NCI-H2081 treated with DMSO at 0.1 percent for 48 hours (cell line): ENCODE measurements at places on chromosomes 12 and 14.

- DNase-seq: no peak
Observed at GRCh38 chr14:45246691-45247090, 6.3 kb downstream of the MIS18BP1 start.

- DNase-seq: no peak
Observed at GRCh38 chr14:64440494-64440893, 24.8 kb upstream of the AKAP5 start.

- no peak for DNase-seq
Observed at GRCh38 chr12:5260591-5261086, 171.3 kb upstream of the NTF3 start.

GRCh38 chr12:77163074-77164038 is 98.0 kb upstream of the E2F7 start:
- no peak for DNase-seq

GRCh38 chr12:93804392-93805179 is 127.4 kb downstream of the CRADD start:
- no peak for DNase-seq

- DNase-seq: no peak
Observed at GRCh38 chr14:23434488-23435222, 805 bp downstream of the MYH7 start.

GRCh38 chr14:57405562-57405961 is 15.2 kb downstream of the NAA30 start:
- DNase-seq: no peak

- no peak for DNase-seq
Observed at GRCh38 chr14:77059276-77059915, 30.9 kb upstream of the IRF2BPL start.

- DNase-seq: peak; percentile 83
Observed at GRCh38 chr12:16347391-16348298, at the start of gene MGST1. TSS of gene MGST1 (plus strand) at chr12:16347645. CDS start at chr12:16354253, 6,608 bp downstream.

DNA sequence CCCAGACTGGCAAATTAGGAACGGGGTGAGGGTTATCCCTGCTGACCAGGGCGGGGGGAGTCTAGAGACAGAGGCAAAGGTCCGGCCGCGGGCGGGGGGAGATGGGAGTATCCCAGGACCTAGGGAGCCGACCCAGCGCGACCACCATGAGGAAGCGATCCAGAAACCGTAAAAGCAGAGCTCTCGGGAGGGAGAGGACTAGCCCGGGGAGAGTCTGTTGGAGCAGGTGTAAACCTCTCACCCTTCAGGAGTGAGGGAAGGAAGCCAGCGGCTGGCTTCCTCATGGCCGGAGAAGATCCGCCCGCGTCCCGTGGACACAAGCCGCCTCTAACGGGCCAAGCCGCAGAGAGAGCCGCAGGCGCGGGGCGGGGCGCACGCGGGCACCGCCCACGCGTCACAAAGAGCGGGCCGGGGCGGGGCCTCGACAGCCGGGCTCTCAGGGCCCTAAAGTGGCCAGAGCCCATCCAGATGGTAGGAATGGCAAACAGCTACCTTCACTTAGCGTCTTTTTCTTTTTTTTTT is at the start of gene ACRBP:
Gene ACRBP, minus strand, starts transcription at position 350 of the 522 bp plus-strand sequence. Its CDS starts 66 bp downstream, at position 284.
- DNase-seq: no peak

- DNase-seq: no peak
Observed at GRCh38 chr12:96522690-96523089, 33.3 kb downstream of the CFAP54 start.

DNA sequence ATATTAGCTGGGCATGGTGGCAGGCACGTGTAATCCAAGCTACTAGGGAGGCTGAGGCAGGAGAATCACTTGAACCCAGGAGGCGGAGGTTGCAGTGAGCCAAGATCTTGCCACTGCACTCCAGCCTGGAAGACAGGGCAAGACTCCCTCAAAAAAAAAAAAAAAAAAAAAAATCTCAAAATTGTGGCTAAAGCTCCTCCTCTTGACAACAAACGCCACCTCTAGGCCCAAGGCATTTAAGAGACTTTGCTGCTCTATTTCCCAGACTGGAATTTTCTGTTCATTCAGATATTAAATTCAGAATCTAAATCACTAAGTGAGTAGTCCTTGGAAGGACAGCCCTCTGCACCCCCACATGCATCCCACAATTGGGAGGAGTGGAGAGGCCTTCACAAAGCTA is 1.4 kb downstream of the ZFYVE1 start:
- DNase-seq: no peak

DNA sequence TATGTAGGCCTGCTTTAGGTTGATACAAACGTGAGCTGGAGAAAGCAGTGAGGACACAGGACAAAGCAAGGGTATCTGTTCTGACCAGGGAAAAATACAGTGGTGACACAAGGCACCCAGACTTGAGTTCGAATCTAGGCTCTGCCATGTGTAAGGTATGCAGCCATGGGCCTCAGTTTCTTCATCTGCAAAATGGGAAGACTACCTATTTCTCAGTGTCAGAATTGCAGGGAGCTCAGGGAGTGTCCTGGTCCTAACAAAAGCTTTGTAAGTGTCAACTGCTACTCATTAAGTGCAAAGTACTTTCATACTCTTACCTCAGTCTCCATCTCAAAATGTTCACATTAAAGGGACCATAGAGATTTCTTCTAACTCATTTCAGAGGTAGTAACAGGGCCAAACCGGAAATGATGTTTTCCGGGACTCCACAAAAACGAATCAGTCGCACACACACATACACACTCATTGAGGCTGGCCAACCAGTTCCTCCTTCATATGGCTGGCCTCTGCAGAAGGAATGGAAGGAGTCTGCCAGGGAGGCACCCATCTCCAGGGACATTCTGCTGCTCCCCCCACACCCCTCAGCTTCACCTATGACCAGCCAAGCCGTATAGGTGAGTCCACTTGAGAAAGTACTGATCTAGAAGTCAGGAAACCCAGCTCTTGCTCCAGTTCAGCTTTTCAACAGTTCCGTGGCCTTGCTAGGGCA is 7.8 kb downstream of the CTDSP2 start:
- no peak for DNase-seq

- no peak for DNase-seq
Observed at GRCh38 chr14:50631408-50631821, 36.7 kb downstream of the SAV1 start.

- no peak for DNase-seq
Observed at GRCh38 chr12:49624921-49625577, 1.7 kb downstream of the PRPF40B start.

GRCh38 chr12:130013771-130014484 is 110.1 kb upstream of the TMEM132D start:
- DNase-seq: no peak

DNA sequence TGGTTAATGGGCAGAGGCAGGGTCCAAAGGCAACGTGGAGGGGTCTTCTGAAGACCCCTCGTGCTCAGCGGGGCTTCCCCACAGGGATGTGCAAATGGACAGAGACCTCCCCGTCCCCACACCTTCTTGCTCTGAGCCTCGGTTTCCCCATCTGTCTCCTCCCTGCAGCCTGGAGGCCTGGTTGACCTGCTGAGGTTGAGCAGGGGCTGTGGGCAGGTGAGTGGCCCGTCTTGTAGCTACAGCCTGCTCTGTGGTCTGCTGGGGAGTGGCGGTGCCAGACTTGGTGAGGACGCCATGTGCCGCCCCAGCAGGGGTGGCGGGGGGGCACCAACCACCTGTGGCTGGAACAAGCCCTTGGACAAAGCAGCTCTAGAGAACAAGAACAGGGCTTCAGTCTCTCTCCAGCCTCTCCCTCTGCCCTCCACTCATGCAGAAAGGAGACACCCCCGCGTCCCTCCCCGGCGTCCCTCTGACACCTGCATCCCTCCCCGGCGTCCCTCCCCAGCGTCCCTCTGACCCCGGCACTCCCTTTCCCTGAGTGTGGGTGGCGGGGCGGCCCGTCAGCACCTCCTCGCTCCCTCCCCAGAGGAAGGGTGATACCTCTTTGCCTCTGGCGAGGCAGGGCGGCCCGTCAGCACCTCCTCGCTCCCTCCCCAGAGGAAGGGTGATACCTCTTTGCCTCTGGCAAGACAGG is 83.7 kb downstream of the NOC4L start:
- no peak for DNase-seq

- DNase-seq: no peak
Observed at GRCh38 chr12:15344561-15344960, 22.3 kb downstream of the PTPRO start.

GRCh38 chr12:25084816-25085215 is 110.1 kb downstream of the DNAI7 start:
- DNase-seq: no peak

GRCh38 chr14:67571275-67571990 is 28.6 kb downstream of the PIGH start:
- DNase-seq: no peak

GRCh38 chr12:82708061-82708879 is 21.6 kb downstream of the TMTC2 start:
- DNase-seq: no peak

DNA sequence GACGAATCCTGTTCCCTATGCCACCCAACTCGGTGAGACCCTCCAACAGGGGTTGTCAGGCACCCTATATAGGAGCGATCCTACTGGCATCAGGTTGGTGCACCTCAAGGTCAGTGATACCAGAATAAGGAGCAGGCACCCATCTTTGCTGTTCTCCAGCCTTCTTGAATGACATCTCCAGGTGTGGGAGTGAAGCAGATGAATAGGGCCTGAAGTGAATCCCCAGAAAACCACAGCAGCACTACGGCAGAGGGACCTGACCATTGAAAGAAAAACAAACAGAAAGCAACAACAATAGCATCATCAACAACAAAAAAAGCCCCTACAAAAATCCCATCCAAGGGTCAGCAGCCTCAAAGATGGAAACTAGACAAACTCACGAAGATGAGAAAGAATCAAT is 445.2 kb upstream of the ATP2B1 start:
- no peak for DNase-seq

DNA sequence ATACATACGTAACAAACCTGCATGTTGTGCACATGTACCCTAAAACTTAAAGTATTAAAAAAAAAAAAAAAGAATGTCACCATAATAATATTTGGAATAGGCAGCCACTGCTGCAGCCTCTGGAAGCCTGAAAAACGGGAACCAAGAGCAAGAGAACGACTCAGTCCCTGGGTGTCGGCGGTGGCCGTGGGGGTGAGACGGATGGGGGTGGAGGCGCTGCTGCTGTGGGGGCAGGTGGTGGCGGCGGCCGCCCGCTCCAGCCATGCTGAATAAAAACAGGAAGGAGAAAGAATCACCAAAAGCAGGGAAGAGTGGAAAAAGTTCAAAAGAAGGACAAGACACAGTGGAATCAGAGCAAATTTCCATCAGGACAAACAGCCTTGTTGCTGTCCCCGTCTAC is 46.9 kb downstream of the ZFYVE21 start:
- no peak for DNase-seq

GRCh38 chr14:71474301-71475265 is 457.6 kb upstream of the RGS6 start:
- peak; percentile 16 for DNase-seq

- no peak for DNase-seq
Observed at GRCh38 chr12:62632411-62632918, 165.8 kb downstream of the MON2 start.

DNA sequence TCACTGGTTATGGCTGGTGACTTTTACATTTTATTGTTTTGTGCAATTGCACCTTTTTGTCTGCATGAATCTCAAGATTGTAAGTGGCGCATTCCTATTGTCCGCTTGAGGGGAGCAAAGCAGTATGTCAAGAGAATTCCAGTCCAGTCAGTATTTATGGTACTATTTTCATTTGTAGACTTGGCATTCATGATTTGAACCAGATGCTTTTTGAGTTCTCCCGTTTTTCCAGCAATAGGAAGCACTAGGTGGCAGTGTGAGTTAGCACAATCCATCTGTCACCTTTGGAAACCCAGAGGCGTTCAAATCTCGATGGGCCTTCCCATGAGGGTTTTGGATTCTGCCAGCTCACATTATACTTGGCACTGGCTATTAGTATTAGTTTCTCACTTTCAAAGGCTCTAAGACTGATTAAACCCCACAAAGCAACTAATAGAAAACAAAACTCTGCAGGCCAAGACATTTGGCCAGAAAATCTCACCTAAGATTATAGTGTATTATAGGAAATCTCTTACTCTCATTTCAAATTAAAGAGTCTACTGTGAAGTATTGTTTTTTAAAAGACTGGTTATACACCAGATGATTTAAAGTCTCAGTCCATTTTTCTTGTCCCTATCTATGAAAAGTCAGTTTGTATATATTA is 2.2 kb downstream of the DACT1 start:
- DNase-seq: peak; percentile 28

DNA sequence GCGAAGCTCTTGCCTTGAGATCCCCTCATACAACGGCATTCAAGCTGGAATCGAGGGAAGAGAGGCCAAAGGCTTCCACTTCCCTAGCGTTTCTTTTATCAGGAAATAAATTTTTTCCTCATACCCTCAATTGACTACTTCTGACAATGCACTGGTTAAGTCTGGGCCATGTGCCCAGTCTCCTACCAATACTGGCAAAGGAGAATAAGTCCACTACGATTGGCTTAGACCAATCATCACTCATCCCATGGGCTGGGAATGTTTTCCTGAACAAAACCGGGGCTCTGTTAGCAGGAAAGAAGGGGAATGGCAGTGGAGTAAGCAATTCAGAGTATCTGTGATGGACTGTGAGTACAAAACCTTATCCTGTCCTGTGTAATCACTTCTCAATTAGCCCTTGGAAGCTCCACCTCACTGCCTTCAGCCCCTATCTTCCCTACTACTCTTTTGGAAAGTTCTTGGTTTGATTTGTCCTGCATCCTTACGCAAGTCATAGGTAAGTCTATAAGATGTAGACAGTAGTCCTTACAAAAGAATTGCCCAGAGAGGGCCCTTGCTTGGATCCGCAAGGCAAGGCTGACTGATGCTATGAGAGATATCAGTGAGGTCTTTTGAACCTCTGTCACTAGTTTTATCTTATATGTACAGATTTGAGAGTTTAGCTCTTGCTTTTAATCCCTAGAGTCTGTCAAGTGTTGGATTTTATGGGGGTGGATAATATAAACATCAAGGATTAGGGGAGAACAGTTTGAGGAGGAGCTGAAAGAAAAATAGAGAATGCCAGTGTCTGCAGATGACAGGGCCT is 36.3 kb upstream of the CDK17 start:
- DNase-seq: no peak

DNA sequence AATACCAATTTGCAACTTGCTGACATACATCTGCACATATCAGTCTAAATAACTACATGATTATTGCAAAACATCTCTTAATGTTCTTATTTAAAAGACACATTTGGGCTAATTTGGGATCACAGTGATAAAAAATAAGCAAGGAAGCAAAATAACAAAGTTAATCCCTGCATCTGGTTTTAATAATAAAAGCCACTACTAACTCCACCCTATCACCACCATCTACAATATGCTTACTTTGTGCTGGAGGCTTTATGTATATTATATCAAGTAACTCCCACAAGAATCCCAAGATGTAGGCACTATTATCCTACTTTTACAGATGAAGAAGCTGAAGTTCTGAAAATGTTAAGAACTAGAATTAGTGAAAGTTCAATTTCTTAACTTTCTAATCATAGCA is 45.7 kb downstream of the TAOK3 start:
- no peak for DNase-seq
